ENCODE measurements at places on chromosomes 4 and X. TPM values are rescaled to one million over a fixed set of nuclear protein-coding genes. Genes with fewer than 3 reads are reported as not detected.

Gene SPOCK3
- total RNA-seq, result 0.43 TPM

Gene NSG1
- total RNA-seq, result 19.9 TPM

Gene PPEF1
- 0.85 TPM for total RNA-seq

Gene CTSO
- total RNA-seq, result 22.0 TPM

Gene MAGEA4
- not detected for total RNA-seq

Gene CHIC1
- total RNA-seq, result 7.5 TPM

Gene GATA1
- total RNA-seq, result not detected
